A549 treated with GW870086 at 1 μM for 4 hours (cell line): ENCODE measurements at places on chromosomes 3 and 15. TPM values are rescaled to one million over a fixed set of nuclear protein-coding genes. Genes with fewer than 3 reads are reported as not detected.

Gene SMCO1
- not detected in 5 replicates for total RNA-seq

Gene RBP2
- total RNA-seq, result not detected in 5 replicates

Gene GATA2
- 4.1 to 5.5 TPM (median 5.3 TPM) in 5 replicates for total RNA-seq

Gene COL7A1
- 138 to 185 TPM (median 169 TPM) in 5 replicates for total RNA-seq

Gene PAQR5
- 88.0 to 124 TPM (median 110 TPM) in 5 replicates for total RNA-seq

Gene DOCK3
- 0.27 to 0.39 TPM (median 0.35 TPM) in 5 replicates for total RNA-seq

Gene CHCHD4
- total RNA-seq, result 34.9 to 39.2 TPM (median 36.6 TPM) in 5 replicates

Gene SERPINI1
- 2.1 to 4.6 TPM (median 3.3 TPM) in 5 replicates for total RNA-seq

Gene CCDC33
- 8.0 to 9.7 TPM (median 8.7 TPM) in 5 replicates for total RNA-seq

Gene TF
- total RNA-seq, result 0.83 to 3.9 TPM (median 1.4 TPM) in 5 replicates

Gene GRK7
- total RNA-seq, result not detected in 5 replicates

Gene FXR1
- total RNA-seq, result 54.2 to 85.0 TPM (median 73.7 TPM) in 5 replicates

Gene RBPMS2
- total RNA-seq, result 6.1 to 8.9 TPM (median 7.1 TPM) in 5 replicates

Gene TGM5
- total RNA-seq, result not detected in 5 replicates

Gene NFKBIZ
- total RNA-seq, result 4.9 to 7.6 TPM (median 6.6 TPM) in 5 replicates

Gene SUSD5
- 2.9 to 4.2 TPM (median 3.4 TPM) in 5 replicates for total RNA-seq

Gene LINGO1
- 8.7 to 11.7 TPM (median 9.0 TPM) in 5 replicates for total RNA-seq

Gene CCNB2
- total RNA-seq, result 93.8 to 104 TPM (median 99.8 TPM) in 5 replicates

Gene LTF
- total RNA-seq, result not detected in 5 replicates

Gene GREM1
- 4.7 to 8.9 TPM (median 6.2 TPM) in 5 replicates for total RNA-seq

Gene PPARG
- total RNA-seq, result 40.9 to 42.9 TPM (median 41.2 TPM) in 5 replicates

Gene DET1
- 4.6 to 6.3 TPM (median 5.4 TPM) in 5 replicates for total RNA-seq

Gene ARPC4
- total RNA-seq, result 151 to 231 TPM (median 160 TPM) in 5 replicates

Gene SAMD7
- total RNA-seq, result not detected in 5 replicates

Gene SERPINI2
- not detected in 5 replicates for total RNA-seq

Gene MORC1
- total RNA-seq, result not detected in 5 replicates

Gene GOLGA6L9
- total RNA-seq, result 1.5 to 2.9 TPM (median 2.6 TPM) in 5 replicates

Gene XCR1
- total RNA-seq, result not detected in 5 replicates

Gene MED12L
- total RNA-seq, result 0.33 to 0.69 TPM (median 0.65 TPM) in 5 replicates

Gene NAA80
- 6.2 to 8.9 TPM (median 6.5 TPM) in 5 replicates for total RNA-seq

Gene PGBD4
- 0.96 to 1.7 TPM (median 1.6 TPM) in 5 replicates for total RNA-seq

Gene GOLGA6L1
- total RNA-seq, result 0.05 TPM in 1 of 5 replicates, not detected in the others

Gene SLC12A1
- not detected in 5 replicates for total RNA-seq
